ENCODE measurements at places on chromosomes 4 and X. TPM values are rescaled to one million over a fixed set of nuclear protein-coding genes. Genes with fewer than 3 reads are reported as not detected.

The MAGEB17 gene
- not detected for total RNA-seq

The WNK3 gene
- 0.64 TPM for total RNA-seq

The CCDC110 gene
- total RNA-seq: not detected

The CSAG1 gene
- 60.4 TPM for total RNA-seq

The SPANXB1 gene
- 280 TPM for total RNA-seq

The PFKFB1 gene
- total RNA-seq: 0.19 TPM

The SHROOM3 gene
- 11.7 TPM for total RNA-seq

The VCX gene
- total RNA-seq: 20.5 TPM

The CDX4 gene
- total RNA-seq: not detected

The KLHL4 gene
- 0.64 TPM for total RNA-seq
